ENCODE measurements at places on chromosomes 13 and 19. TPM values are rescaled to one million over a fixed set of nuclear protein-coding genes. Genes with fewer than 3 reads are reported as not detected.

DNA sequence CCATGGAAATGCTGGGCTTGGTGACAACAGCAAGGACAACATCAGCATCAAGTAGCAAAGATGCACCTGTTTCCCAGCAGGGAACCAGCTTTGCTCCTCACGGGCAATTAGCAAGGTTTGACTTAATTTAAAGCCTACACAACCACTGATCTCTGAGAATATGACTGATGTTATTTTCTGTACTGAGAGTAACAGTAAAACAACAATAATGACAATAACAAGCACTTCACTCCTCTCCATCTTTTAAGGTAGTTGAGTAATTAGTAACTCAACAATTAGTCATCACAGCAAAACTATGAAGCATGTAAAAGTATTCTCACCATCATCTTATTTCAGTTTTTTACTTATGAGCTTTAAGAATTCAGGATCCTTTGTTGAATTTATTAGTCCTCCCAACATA is 37.3 kb downstream of the ENOX1 start:
- DNase-seq = no peak

DNA sequence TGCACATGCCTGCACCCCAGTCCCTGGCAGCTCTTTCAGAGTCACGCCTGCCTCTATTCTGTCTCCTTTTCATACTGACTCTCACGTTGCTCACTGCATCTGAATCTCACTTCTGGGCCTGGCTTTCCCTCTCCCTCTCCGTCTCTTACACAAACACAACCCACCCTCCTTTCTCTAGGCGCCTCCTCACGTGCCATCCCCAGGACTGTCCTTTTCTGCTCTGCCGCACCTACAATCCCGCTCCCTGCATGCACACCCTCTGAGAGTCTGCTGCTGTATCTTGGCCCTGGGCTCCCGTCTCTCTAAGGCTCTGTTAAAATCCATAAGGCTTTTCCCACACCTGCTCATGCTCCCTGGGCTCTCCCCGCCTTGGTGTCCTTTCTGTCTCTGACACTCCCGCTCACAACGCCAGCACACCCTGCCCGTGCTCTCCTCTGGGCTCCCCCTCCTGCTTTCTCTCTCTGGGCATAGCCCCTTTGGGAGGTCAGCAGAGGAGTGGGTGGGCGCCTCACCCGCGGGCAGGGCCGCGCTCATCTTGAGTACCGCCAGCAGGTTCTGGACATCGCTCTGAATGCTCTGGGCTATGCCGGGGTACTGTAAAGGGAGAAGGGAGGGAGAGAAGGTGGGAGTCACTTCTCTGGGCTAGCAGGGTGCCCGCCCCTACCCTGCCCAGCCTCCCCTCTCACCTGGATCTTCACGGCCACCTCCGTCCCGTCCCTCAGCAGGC is 12.7 kb upstream of the NUMBL start:
- DNase-seq = no peak

The ONECUT3 gene
- not detected for total RNA-seq

GRCh38 chr13:30841154-30841553 is 64.9 kb upstream of the MEDAG start:
- DNase-seq = no peak

The CALR gene
- 1,233 TPM for total RNA-seq

The TNFSF13B gene
- 9.9 TPM for total RNA-seq

DNA sequence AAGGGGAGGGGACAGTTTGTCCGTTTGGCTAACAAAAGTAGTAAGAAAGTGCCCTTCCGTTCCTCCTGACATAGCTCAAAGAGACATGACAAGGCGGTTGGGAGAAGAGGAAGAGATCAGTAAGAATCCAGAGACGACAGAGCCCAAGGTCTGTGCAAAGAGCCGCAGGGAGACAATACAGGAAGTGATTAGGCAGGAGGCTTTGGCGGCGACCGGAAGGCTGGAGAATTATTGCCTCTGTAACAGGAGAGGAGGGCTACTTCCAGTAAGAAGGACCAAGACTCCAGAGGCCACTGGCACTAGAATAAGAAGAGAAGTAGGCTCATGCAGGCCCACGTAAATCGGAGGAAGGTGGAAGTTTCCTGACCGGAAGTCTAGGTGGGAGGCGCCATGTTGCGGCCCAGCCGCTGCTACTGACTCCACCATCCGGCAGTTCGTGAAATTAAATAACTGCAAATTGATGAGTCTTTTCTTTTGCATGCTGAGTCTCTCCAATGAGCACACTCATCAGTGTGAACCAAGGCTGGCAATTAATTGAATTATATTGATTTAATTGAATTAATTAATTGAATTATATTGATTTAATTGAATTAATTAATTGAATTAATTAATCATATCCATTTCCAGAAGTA is 9.9 kb downstream of the RFX2 start:
- DNase-seq = no peak

The PTGIR gene
- total RNA-seq = 5.1 TPM

GRCh38 chr19:48750771-48751504 is 1.5 kb downstream of the FUT1 start:
- no peak for DNase-seq

GRCh38 chr13:111940892-111941291 is 126.1 kb upstream of the SOX1 start:
- DNase-seq = no peak

DNA sequence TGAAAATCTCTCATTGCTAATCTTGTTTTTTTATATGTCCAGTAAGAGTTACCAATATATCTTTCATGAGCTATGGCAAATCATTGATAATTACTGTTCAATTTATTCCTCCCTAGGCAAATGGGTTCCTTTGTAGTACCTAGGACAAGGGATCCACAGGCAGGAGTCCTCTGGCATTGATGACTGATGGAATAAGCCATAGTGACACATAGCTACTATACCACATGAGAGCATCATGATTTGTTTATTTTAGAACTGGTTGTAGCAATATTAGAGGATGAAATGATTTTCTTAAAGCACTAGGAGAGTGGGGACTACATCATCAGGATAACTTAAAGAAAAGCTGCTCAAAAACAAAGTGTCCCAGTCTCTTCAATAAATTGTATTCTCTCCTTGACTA is 21.7 kb upstream of the MAB21L1 start:
- no peak for DNase-seq

GRCh38 chr13:110758195-110758805 is 44.8 kb downstream of the ING1 start:
- DNase-seq = no peak

All from adrenal gland (tissue), 19 donors.